ENCODE measurements at places on chromosomes 3 and 15. TPM values are rescaled to one million over a fixed set of nuclear protein-coding genes. Genes with fewer than 3 reads are reported as not detected.

DNA sequence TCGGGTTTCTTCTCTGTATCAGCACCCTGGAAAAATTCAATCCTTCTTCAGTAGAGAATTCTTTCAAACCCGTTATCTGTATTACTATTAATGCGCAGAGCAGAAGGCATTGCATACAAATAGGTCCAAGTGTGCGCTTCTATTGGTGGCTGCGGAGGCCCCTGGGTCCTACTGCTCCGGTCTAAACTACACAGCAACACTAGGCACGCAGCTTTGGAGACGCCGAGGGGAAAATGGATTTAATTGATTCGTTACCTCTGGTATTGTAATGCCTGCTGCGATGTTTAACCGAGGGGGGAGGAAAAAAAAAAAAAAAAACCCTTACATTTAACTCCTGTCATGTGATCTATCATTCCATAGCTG is at the start of gene ROBO1:
ROBO1 (minus strand) TSS at position 94 of the 363 bp plus-strand sequence.
- DNase-seq, result no peak

Gene HDC
- not detected for total RNA-seq

Gene ILDR1
- not detected for total RNA-seq

Gene CPB1
- 37.2 TPM for total RNA-seq

Gene CCDC13
- 0.41 TPM for total RNA-seq

DNA sequence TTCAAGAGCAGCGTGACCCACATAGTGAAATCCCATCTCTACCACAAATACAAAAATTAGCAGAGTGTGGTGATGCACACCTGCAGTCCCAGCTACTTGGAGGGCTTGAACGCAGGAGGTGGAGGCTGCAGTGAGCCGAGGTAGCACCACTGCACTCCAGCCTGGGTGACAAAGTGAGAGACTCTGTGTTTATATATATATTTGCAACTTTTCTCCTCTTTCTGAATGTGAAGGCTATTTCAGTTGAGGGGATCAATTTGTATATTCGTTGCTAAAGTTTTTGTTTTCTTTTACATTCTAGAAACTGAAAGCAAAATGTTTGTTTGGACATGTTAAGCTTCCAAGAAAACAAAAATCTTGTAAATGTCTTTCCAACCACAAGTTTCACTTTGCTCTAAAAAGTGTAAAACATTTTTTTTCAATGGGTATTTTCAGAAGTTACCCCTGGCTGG is 29.8 kb upstream of the FAM98B start:
- no peak for DNase-seq

Gene NFKBIZ
- 20.5 TPM for total RNA-seq

- DNase-seq, result no peak
Measured at GRCh38 chr3:171487382-171487781, 27.2 kb upstream of the TNIK start.

DNA sequence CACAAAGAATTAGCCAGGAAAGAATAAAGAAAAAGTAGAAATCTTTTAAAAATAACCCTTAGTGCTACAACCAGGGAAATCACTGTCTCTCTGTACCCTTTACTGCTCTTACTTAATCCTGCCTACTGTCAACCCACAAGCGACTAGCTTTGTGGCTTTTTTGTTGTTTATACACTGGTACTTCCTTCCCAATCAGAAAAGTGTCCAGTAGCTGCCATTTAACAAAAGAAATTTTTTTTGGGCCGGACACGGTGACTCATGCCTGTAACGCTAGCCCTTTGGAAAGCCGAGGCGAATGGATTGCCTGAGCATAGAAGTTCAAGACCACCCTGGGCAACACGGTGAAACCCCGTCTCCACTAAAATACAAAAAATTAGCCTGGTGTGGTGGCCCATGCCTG is 13.8 kb upstream of the FAM219B start:
- no peak for DNase-seq

- DNase-seq, result no peak
Measured at GRCh38 chr3:39103791-39104552, 3.5 kb downstream of the GORASP1 start.

DNA sequence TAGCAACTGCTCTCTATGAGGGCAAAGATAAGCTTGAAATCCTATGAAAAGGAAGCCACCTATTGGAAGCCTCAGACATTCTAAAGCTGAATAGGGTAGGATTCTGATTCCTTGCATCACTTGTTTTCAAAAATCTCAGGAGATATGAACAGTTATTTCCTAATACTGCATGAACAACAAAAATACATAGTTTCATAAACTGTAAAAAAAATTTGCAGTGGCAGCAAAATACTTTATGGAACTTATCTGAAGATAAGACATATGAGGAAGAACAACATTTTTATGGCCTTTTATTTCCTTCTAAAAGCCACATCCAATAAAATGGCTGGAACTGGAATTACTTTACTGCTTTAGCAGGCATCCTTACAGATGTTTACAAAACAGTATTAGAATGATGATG is 29.9 kb downstream of the AP3S2 start:
- DNase-seq, result no peak

- no peak for DNase-seq
Measured at GRCh38 chr3:155704061-155704460, 40.8 kb downstream of the PLCH1 start.

DNA sequence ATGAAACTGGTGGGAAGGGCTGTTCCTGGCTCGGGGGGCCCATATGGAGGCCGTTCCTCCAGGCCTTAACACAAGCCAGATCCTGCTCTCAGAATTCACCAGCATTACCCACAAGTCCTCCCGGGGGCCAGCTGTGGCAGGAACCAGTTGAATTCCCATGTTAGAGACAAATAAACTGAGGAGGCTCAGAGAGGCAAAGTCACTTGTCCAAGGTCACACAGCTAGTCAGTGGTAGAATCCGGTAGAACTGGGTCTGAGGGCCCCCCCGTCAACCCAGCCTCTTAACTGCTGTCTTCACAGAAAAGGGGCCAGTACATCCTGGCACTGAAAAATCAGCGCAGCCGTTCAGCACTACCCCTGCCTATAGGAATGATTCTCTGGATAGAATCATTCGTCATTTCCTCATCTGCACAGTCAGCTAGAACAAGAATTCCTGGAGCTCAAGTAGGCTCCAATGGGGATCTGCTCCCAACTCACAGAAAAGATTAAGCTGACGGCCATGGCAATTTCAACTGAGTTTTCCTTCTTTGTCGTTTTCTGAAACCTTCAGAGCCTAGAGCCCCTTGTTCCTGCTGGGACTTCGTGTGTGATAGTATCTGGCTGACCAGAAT is 12.2 kb upstream of the TSEN2 start:
- DNase-seq, result no peak

- DNase-seq, result no peak
Measured at GRCh38 chr3:30643763-30644462, 37.5 kb downstream of the TGFBR2 start.

DNA sequence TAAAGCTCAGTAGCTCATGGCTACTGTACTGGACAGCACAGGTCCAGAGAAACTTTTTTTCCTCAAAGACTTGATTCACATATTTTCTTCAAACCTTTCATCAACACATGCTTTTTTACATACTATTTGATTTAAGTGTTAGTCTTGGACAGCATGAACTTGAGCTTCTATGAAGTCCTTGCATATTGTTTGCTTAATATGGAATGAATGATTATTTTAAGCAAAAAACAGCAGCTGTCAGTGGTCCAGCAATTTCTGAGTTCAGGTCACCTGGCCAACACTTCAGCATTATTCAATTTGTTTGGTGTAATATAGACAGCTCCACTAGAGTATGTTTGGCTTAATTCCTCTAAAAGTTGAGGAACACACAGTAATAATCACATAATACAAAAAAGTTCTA is 141.4 kb downstream of the PEX5L start:
- no peak for DNase-seq

GRCh38 chr3:58588030-58588614 is 10.9 kb upstream of the FAM107A start:
- DNase-seq, result peak; percentile 65
